Right ventricle myocardium inferior (tissue), 1 donor: ENCODE measurements at places on chromosomes 4 and X.
A peak's percentile ranks its signal among the peaks of the same experiment; 100 is the strongest.

- DNase-seq: no peak
These were observed 47.3 kb downstream of the TSPAN5 start for GRCh38 chr4:98610926-98611676.

GRCh38 chr4:152999346-153000075 is 63.4 kb downstream of the FHDC1 start:
- no peak for DNase-seq

DNA sequence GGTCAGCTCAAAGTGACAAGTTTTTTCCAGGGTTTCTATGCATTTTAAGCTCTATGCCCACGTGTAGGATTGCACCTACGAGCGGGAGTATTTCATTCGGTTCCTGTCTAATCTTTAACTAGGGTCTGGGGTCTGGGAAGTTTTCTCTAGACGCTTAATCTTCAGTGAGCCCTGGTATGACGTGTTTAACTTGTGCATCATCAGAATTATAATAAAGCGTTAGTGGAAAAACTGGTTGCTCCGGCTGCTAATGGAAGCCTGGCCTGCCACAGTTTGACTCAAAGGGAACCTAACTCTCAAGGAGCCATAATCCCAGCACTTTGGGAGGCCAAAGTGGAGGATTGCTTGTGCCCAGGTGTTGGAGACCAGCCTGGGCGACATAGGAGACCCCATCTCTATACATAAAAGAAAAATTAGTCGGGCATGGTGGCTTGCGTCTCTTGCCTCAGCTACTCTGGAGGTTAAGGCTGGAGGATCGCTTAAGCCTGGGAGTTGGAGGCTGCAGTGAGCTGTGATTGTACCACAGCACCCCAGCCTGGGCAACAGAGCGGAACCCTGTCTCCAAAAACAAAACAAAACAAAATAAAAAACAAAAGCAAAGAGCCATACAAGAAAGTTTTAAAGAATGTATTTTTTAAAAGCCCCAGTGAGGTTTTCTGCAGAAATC is 30.2 kb downstream of the ARSD start:
- no peak for DNase-seq

- DNase-seq: no peak
These were observed 318.6 kb downstream of the ANK2 start for GRCh38 chr4:113368056-113368455.

DNA sequence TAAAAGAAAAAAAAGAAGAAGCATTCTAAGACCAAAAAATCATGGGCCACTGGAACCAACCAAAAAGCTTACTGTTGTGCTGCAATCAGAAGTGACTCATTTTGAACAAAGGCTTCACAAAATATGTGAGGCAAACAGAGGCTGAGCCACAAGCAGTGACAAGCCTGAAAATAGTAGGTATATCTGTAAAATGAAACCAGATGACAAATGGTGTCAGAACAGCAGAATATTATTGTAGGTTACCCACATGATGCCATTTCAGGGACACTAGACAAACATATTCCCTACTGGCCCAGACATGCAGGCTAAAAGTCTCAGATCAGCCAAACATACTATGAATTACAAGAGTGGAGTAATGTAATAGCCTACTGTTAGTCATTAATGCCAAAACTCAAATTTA is 1301.8 kb upstream of the DIAPH2 start:
- DNase-seq: no peak

GRCh38 chr4:177092807-177093206 is 216.9 kb upstream of the NEIL3 start:
- DNase-seq: no peak

GRCh38 chr4:109029987-109030386 is 267.1 kb upstream of the ETNPPL start:
- DNase-seq: no peak

DNA sequence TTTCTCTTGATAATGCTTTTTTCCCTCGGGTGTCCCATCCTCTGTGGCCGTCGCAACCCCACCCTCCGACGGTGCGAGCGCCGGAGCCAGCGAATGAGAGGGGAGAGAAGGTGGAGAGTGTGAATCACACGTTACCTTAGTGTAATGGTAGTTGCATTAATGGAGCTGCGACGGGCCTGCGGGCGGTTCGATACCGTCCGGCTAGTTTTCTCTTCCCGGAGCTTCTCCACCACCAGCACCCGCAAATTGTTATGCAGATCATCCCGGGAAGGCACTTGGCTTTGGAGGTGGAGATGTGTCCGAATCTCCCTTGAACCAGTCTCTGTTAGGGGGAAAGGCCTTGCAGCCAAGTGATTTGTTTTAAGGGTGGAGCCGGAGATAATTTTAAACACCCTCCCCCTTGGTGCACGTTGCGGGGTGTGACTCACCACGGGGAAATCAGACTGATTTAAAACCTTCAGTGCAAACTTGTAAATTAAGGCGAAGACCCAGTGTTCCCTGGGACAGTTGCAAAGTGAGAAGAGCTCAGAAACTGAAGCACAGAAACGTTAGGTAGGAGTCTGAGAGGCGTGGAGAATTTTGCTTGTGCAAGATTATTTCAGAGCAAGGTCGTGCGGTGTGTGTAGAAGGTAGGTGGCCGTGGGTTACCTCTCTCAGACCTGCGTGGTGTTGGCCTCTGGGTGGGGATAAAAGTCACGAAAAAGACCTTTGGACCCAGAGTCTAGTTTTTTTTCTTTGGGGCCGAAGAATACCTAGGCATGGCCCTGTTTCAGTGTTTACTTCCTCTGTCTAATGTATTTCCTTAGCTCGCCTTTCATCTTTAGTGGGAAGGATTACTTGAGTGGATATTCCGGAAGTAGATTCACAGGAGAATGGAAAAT is 1.3 kb downstream of the AFF1 start:
- peak; percentile 78 for DNase-seq

- no peak for DNase-seq
These were observed 2.7 kb downstream of the ABCD1 start for GRCh38 chrX:153727123-153727931.

GRCh38 chr4:110676241-110676640 is 53.4 kb upstream of the PITX2 start:
- no peak for DNase-seq

GRCh38 chr4:76219299-76220055 is 5.9 kb upstream of the SCARB2 start:
- DNase-seq: no peak

GRCh38 chr4:29199485-29199884 is 1520.7 kb upstream of the PCDH7 start:
- DNase-seq: no peak

GRCh38 chr4:76208005-76208765 is 5.4 kb downstream of the SCARB2 start:
- DNase-seq: peak; percentile 89

GRCh38 chrX:139495324-139495723 is 35.2 kb upstream of the F9 start:
- no peak for DNase-seq

- no peak for DNase-seq
These were observed 59.3 kb downstream of the ELOVL6 start for GRCh38 chr4:110139111-110139510.

- no peak for DNase-seq
These were observed 29.2 kb downstream of the PPM1K start for GRCh38 chr4:88255111-88255510.

GRCh38 chr4:2406406-2406805 is 12.0 kb downstream of the ZFYVE28 start:
- DNase-seq: no peak

DNA sequence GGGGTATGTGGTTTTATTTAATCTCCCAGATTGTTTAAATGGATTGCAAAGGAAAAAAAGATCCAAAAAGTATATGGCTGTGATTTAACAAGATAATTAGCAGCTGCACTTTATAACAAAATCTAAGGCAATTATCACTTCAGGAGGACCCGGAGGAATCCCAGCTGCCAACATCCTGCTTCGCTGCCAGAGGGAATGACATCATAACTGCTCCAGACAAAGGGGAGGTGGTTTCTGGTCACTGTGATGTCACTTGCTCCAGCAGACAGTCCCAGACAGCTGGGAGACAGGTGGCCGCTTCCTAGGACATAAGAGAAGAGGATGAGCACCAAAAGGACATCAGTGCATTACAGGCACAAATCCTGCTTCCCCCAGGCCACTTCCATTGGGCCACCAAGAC is 371.0 kb downstream of the BCOR start:
- DNase-seq: no peak

- no peak for DNase-seq
These were observed 260.5 kb downstream of the DKK2 start for GRCh38 chr4:106775636-106776035.

GRCh38 chr4:119016636-119017035 is 119.0 kb upstream of the MYOZ2 start:
- DNase-seq: no peak

GRCh38 chrX:9562851-9563250 is 98.0 kb downstream of the TBL1X start:
- DNase-seq: no peak

- DNase-seq: no peak
These were observed 139.9 kb upstream of the ETNPPL start for GRCh38 chr4:108902769-108903168.

GRCh38 chr4:23333946-23334878 is 555.6 kb downstream of the PPARGC1A start:
- DNase-seq: no peak

GRCh38 chrX:48636776-48637175 is 39.5 kb downstream of the WDR13 start:
- no peak for DNase-seq

GRCh38 chrX:16796298-16796697 is 10.0 kb downstream of the TXLNG start:
- no peak for DNase-seq

- DNase-seq: no peak
These were observed 286.3 kb upstream of the UGT8 start for GRCh38 chr4:114312338-114312737.

GRCh38 chr4:185079271-185079905 is 61.1 kb downstream of the HELT start:
- no peak for DNase-seq

DNA sequence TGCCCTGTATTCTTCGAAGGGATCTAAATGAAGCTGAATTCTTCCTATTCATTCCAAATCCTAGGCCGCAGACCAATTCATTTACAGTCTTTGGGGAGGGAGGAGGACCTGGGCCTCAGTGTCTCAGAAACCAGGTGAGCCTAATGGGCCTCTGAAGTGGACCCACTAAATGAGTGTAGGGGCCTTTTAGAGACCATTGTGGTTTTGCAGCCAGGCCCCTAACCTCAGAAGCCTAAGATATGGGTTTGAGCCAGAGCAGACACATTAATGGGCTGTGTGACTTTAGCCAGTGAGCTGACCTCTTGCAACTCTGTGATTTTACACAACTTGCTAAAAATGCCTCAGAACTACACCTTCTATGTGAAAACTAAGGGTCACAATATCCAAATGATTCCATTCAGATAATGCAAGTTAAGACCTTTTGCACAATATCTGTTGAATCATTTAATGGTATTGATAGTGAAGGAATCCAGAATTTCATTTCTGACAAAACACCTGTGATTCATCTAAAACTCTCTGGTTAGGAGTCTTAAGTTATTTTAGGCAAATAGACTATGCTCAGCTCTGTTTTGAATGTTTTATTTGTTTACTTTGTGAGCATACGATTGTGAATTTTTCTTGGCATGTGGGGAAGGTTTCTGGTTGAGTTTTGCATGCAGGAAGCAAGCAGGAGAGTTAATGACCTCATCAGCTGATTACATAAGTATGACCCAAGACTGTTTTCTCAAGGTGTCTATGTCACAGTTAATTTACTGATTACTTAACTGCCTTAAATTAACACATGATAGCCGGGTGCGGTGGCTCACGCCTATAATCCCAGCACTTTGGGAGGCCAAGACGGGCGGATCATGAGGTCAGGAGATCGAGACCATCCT is 75.0 kb downstream of the EVC start:
- DNase-seq: no peak

- DNase-seq: no peak
These were observed 26.0 kb downstream of the ADH4 start for GRCh38 chr4:99117876-99118693.

GRCh38 chr4:155974476-155974749 is 20.7 kb upstream of the CTSO start:
- DNase-seq: no peak

- no peak for DNase-seq
These were observed 1535.4 kb upstream of the ADGRL3 start for GRCh38 chr4:59664771-59665170.

DNA sequence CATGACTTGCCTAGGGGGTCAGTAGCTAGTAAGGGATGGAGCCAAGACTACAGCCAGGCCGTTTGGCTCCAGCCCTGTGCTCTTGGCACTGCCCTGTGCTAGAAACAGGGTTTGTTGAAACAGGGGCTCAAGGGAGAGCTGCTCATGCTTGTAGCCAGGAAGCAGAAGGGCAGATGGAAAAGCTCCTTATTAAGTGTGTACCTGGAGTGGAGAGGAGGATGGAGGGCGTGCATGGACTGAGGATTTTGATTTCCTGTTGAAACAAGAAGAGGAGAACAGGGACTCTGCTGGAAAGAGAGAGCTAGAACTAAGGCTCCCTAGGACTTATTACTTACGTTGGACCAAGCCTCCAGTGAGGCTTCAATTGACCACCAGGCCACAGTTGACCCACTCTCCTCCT is 363.0 kb downstream of the MID1IP1 start:
- no peak for DNase-seq

DNA sequence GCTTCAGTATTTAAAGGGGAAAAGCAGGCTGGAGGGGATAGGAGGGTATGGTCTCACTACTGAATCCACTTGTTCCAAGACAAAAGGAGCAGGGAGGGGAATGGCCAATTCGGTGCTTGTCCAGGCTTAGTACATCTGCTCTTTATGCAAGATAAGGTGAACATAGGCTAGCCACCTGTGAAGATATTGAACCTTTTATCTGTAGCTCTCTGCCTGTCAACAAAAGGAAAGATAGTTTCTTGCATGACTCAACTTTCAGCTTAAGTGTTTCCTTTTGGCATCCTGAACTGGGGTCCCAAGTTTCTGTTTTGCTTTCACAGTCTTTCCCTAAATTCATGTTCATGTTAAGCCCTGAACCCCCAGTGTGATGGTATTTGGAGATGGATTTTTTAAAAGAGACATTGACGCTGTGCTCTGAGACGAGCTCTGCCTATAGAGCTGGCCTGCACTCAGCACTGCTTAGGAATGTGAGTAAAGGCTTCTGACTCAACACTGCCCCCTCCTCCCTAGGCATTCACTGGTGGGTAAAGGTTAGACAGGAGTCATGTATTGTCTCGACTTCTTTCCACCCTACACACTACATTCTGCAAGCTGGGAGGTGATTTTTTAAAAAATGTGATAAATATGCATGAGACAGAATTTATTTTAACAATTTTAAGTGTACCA is 28.2 kb downstream of the FAM149A start:
- no peak for DNase-seq
